Inflammatory macrophage treated with lipopolysaccharide for 1 hour (primary cell): ENCODE measurements at places on chromosomes 2 and 18.

- no peak for DNase-seq
Observed at GRCh38 chr18:62979900-62980299, 264.6 kb downstream of the PHLPP1 start.

GRCh38 chr2:219574484-219575311, 2.6 kb downstream of the INHA start:
- DNase-seq, result no peak

DNA sequence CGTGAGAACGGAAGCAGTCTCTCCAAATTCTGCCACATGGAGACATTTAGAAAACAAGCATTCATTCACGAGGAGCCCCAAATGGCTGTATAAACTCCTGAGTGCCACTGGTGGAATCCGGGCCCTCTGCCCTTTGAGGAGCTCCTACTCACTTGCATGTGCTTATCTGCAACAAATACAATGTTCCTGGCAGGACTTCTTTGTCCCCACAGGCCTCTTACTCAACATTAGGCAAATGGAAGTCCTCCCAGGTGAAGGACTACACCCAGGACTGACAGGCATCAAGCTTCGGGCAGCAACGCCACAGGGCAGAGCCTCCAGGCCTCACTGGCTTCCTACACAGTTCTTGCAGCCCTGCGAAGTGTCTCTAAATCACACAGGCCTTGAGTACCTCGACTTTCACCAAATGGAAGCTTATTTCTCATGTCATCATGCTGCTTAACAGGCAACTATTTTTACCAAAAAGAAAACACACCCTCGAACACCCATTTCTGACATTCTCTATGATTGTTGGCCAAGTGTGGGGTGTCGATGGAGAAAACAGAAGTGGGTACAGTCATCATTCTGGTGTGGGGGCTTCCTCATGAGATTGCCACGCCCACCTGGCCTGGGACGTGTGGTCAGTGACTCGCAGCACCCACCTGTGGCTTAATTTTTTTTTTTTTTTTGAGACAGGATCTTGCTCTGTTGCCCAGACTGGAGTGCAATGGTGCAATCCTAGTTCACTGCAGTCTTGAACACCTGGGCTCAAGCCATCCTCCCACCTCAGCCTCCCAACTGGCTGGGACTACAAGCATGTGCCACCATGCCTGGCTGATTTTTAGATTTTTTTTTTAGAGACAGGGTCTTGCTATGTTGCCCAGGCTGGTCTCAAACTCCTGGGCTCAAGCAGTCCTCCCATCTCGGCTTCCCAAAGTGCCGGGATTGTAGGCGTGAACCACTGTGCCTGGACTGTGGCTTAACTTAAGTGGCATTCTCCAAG, 186.8 kb upstream of the GLI2 start:
- peak; percentile 23 for DNase-seq

DNA sequence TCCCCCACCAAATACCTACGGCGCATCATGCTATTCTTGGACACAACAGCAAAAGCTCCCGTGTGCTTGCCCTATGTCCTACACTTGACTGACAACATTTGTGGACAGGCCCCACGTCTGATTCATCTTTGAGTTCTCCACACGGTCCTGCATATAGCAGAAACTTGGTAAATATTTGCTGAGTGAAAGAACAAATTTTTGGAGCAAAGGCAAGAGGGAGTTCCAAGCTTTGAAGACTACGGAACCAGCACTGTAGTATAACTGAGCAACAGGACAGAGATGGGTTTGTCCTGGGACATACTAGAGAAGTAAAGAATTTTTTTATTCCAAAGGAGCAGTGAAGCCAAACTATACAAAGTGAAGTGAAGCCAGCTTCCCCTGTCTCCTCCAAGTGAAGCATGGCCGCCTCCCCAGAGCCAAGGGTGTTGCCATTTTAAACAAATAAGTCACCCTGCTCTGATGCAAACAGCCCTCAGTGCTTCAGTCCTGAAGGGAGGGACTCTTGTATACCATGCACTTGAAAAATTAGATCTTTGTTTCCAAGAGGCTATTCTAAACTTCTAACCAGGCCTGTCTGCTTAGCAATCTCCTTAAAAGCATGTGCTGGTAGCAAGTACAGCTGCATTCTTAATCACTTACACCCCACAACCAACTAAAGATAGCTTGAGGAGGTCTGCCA, 35.9 kb downstream of the SPRED2 start:
- DNase-seq, result no peak

DNA sequence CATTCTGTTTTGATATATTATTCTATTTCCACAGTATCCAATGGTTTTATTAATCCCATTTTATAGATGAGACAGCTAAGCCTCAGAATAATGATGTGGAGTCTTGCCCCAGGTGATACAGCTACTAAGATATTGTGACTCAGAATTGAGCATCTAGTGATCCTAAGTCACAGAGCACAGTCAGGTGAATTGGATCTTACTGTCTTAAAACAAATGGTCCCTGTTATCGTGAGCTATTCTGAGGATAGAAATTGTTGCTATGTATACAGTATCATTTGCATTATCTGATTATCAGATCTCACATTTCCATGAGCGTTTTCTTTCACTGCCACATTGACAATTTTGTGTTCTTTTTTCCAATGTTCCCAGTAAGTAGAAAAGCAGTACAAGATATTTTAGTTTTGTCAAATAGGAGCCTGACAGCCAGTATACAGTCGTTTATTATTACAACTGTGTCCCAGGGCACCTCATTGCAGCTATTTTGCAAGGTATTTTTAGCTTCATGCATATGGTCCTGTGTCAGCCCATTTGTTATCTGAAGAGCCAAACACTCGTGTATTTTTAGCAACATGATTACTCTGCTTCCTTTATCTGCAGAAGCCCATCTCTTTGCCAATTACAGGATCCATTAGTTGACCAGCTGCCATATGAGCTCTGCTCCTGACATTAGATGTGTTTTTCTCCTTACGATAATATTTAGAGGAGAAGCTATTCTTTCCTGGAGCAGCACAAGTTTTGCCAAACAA, 25.1 kb upstream of the SGPP2 start:
- DNase-seq, result no peak

GRCh38 chr2:84121-84520, 37.8 kb upstream of the FAM110C start:
- no peak for DNase-seq

- no peak for DNase-seq
Observed at GRCh38 chr18:3171631-3172030, 48.1 kb downstream of the MYOM1 start.

DNA sequence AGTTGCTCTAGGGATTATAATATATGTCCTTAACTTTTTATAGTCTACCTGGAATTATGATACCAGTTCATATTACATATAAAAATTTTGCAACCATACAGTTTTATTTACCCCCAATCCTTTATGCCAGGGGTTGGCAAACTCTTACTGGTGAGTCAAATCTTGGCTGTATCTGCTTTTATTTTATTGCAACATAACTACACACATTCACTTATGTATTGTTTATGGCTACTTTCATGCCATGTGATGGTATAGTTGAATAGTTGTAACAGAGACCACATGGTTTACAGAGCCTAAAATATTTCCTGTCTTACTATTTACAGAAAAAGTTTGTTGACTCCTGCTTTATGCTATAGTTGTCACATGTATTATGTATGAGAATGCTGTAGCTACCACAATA, 25.8 kb upstream of the DLX2 start:
- DNase-seq, result no peak

DNA sequence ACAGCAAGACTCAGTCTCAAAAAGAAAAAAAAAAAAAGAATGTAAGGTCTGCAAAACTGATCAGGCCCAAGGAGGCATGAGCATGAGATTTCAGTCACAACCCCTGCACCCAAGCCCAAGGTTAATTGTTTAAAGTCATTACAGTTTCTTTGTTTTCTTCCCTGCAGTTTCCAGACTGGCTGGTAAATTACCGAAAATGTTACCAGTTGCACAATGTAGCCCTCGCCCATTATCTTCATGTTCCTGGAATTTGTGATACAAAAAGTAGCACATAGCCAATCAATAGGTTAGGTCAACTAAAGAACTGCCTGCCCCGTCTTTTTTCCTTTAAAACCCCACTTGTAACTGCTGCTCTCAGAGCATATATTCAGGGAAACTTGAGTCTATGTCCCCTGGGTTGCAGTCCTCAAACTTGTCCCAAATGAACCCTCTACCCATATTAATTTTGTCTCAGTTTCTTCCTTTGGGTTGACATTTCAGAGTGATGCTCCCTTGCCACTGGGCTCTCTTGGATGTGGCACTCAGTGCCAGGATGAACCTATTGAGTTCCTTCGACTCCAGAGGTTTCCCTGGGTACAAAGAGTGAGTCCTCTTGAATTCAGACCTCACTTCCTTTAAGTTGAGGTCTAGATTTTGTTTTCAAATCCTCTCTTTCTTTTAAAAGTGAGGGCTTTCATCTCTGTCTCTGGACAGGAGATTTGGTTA, 216.2 kb upstream of the HS6ST1 start:
- no peak for DNase-seq

DNA sequence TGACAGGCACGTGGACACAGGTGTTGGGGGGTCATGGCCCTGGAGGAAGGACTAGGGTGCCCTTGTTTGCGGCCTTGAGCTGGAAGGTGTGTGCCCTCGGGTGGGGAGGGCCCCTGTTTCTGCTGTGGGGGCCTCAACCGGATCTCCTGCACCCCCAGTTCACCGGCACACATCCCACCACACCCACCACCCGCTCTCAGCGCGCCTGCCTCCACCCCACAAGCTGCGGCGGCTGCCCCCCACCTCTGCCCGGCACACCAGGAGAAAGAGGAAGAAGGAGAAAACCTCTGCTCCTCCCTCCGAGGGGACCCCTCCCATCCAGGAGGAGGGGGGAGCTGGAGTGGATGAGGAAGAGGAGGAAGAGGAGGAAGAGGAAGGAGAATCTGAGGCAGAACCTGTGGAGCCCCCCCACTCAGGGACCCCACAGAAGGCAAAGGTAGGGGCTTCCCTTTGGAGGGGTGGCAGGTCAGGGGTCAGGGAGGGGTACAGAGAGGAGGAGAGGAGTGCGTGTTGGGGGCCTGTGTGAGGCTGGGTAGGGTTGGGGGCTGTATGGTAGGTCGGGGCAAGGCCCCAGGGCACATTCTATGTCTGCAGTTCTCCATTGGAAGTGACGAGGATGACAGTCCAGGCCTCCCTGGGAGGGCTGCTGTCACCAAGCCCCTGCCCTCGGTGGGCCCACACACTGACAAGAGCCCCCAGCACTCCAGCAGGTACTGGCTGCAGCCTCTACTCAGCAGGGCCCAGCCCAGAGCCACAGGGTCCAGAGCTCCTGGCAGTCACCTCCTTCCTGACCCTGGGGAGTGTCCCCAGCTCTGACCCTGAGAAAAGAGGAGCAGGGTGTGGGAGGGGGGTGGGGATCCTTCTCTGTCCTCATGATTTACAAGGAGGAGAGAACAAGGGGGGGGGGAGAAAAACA, 1.8 kb downstream of the SLC4A3 start:
- DNase-seq, result no peak

DNA sequence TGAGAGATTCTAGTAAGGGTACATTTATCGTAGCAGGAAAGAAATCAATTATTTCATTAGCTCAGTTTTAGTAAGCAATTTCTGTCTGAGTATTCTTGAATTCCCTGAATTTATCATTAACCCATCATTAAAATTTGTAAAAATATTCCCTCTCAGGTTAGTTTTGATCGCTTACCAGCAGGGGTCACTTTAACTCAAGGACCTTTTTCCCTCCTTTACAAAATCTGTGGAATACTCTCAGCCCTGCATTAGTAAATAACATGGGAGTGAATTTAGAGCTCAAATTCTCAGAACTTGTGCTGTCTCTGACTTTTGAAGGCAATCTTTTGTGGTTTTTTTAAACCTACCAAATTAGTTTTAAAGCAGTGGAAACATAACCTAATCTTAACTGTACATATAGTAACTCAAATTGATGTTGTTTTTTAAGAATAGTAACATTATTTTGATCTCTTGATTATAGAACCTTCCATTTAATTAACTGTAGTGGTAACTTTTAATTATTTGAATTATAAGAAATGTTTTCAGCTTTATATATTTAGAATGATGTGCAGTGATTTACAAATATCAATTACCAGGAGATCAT, 97.2 kb downstream of the AGPS start:
- peak; percentile 11 for DNase-seq

- DNase-seq, result peak; percentile 78
Observed at GRCh38 chr2:46363535-46364170, 66.4 kb downstream of the EPAS1 start.

- no peak for DNase-seq
Observed at GRCh38 chr2:165068487-165068757, 113.1 kb upstream of the SLC38A11 start.

GRCh38 chr2:85430752-85431569, 12.4 kb downstream of the SH2D6 start:
- DNase-seq, result no peak

GRCh38 chr2:72759755-72760154, 66.1 kb downstream of the EXOC6B start:
- no peak for DNase-seq

DNA sequence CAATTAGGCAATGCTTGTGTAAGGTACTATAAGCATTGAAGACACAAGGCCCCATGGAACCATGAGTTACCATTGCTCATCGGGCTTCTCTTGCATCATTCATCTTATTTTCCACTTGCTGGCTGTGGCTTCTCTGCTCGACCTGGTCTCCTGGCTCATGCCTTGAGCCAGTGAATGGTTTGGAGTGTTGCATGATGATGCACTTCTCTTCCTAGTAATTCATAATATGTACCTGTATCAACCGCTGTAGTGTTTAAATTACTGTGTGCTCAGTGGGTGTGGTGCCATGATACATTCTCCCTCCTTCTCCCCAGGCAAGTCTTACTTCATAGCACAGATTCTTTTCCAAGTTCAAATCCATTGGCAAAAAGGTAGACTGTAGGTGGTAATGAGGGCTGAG, 66.8 kb downstream of the ABCA12 start:
- DNase-seq, result no peak

GRCh38 chr2:235262750-235263149, 231.1 kb upstream of the AGAP1 start:
- DNase-seq, result no peak

DNA sequence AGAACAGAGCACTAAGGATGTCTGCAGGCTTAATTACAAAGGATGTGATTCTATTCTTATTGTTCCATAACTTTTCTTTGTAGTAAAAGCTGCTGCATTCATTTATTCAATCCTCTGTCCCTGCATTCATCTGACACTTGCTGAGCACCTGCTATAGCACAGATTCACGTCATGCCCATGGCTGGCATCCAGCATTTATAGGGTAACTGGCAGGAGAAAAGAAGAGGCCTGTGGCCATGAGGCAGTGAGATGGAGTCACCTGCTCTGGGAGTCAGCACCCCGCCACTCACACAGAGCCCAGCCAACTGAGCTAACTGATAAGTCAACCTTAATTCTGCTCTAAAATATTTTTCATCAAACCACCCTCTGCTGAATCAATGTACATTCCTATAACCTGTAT, 18.3 kb upstream of the CDC42EP3 start:
- DNase-seq, result no peak

- DNase-seq, result no peak
Observed at GRCh38 chr2:39433586-39434195, 3.4 kb downstream of the MAP4K3 start.

DNA sequence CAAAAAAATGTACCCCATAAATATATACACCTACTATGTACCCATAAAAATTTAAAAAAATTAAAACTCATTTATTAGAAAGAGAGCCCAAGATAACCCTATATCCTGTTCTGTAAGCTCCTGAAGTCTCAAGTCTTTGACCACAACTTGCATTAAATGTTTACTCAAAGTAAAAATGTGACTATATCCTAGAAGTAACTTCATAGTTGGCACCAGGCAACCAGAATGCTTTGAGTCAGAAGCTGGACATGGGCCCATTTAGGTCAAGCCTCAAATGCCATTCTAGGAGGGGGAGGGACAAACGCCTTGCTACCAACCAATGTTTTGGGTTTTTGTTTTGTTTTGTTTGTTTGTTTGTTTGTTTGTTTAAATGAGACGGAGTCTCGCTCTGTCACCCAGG, 9.3 kb upstream of the TBC1D8 start:
- DNase-seq, result no peak
